ENCODE measurements at places on chromosomes 4 and X. TPM values are rescaled to one million over a fixed set of nuclear protein-coding genes. Genes with fewer than 3 reads are reported as not detected.

GRCh38 chrX:4239650-4240540 lies 526.4 kb upstream of the PRKX start:
- peak; percentile 51 for DNase-seq

GRCh38 chr4:36260731-36261130 lies 16.4 kb upstream of the ARAP2 start:
- DNase-seq: no peak

DNA sequence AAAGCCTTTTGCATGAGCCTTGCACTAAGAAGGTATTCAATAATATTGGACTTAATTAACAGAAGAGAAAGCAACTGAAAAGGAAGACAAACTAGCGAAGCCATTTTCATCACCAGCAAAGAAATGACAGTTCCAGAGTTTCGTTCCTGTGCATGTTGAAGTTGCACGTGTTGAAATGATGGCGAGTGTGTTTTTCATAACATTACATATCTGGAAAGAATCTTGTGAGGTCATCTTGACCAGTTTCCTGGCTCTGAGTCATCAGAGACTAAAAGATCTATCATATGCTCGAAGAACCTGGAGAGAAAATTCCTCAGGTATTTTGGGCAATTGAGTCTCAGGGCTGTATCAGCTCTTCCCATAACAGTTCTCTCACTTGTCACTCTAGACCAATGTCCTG lies 106.2 kb upstream of the MAML3 start:
- DNase-seq: no peak

DNA sequence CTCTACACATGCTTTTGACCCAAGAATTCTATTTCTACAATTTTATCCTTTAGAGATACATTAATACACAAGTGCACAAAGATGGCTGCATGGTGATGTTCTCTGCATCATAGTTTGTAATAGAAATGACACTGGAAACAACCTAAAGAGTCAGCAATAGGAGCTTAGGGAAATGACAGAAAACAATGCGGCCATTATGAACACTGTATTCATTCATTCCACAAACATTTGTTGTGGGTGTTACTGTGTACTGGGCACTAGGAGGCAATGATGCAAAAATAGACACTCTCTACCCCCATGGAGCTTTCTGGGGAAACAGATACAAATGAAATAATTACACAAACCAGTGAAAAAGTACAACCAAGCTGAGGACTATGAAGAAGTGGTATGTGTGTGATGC lies 32.0 kb downstream of the IDS start:
- no peak for DNase-seq

- no peak for DNase-seq
Measured at GRCh38 chrX:129659141-129659540, 4.4 kb upstream of the APLN start.

- no peak for DNase-seq
Measured at GRCh38 chr4:118816538-118817177, 19.3 kb downstream of the SEC24D start.

GRCh38 chr4:76943790-76944189 lies 5.8 kb upstream of the SEPTIN11 start:
- DNase-seq: no peak

DNA sequence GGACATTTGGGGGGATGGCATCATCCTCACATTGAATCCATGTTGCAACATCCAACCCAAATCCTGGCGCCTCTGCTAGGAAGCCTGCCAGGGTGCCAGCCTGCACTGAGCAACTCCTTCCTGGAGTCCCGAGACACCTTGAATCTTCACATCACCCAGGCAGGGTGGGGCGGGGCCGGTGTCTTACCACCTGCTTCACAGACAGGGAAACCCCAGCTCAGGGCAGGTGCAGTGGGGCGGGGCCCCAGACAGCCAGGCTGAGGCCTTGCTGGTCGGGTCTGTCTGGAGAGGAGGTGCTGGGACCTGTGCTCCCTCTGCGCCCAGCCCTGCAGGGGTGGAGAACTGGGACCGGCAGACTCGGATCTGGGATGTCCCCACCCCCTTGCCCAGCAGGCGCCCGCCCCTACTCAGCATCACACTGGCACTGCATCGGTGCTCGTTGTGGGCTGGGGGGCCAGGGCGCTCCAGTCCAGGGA lies 31.5 kb upstream of the HTRA3 start:
- no peak for DNase-seq

- DNase-seq: no peak
Measured at GRCh38 chr4:176298664-176299063, 21.1 kb upstream of the SPCS3 start.

DNA sequence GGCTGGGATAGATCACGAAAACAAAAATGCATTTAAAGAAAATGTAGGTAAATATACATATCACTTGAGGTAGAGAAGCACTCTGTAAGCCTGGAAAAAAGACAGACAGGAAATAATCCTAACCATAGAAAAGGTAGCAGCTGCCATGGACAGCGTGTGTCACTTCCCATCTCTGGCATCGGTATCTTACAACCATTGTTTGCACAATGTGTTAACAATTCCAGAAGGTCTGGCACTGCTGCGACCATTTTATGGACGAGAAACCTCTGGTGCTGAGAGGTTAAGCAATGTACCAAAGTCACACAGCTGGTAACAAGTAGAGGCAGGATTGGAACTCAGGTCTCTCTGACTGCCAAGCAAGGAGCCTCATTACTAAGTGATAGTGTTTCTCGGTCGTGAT lies 1.7 kb upstream of the MTNR1A start:
- no peak for DNase-seq

GRCh38 chr4:14396183-14396582 lies 606.1 kb upstream of the CPEB2 start:
- DNase-seq: no peak

DNA sequence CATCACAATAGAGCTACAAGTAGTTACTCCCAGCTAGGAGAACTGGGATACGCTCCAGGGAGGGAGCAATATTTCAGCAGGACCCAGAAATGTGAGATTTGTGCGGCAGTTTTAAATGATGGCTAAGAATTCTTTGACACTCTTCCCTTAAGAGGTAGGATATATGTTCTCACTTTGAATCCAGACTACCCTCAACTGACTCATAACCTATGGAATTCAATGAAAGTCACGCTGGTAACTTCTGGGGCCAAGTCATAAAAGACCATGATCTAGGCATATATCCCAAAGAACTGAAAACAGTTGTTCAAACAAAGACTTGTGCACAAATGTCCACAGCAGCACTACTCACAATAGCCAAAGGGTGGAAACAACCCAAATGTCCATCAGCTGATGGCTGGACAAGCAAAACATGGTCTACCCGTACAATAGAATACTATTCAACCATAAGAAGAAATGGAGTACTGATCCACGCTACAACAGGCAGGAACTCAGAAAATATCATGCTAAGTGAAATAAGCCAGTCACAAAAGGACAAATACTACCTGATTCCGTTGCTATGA lies 10.5 kb downstream of the CD99L2 start:
- DNase-seq: no peak

GRCh38 chr4:53920116-53920515 lies 144.3 kb downstream of the CHIC2 start:
- no peak for DNase-seq

DNA sequence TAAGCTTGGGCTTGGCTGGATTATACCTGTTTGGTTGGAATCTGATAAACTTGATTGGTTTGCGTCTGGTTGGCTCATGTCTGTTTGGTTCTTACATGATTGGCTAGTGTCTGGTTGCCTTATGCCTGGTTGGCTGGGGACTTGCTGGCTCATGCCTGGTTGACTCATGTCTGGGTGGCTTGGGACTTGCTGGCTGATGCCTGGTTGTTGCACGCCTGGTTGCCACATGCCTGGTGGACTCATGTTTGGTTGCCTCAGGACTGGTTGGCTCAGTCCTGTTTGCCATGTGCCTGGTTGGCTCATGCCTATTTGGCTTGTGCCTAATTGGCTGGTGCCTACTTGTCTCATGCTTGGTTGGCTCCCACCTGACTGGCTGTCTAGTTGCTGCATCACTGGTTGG lies 104.5 kb downstream of the APOOL start:
- no peak for DNase-seq

DNA sequence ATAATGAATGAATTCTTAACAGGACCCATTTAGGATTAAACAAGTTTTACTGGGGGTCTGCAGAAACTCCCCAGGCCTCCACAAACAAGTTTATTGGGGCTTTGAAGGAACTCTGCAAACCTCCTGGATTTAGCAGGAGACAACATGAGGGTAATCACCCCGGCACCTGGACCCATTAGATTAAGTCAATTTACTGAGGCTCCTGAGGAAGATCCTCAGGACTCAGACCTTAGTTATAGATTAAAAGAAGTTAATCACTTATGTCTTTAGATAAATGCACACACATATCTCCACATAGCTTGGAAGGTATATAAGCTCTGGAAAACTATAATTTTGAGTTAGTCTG lies 29.4 kb downstream of the XG start:
- no peak for DNase-seq

- no peak for DNase-seq
Measured at GRCh38 chr4:125382995-125383394, 68.2 kb downstream of the FAT4 start.

GRCh38 chrX:100098660-100099375 lies 311.3 kb downstream of the PCDH19 start:
- no peak for DNase-seq

DNA sequence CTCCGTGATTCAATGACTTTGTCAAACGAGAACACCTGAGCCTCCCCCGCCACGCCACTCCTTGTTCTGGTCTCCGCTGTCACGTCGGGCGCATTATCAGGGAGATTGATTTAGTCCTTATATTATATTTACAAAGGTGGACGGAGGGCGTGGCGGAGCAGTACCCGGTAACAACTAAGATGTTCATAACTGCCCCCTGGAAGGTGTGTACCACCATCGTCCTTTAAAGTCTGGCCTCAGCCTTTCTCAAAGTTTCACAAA lies 284.2 kb downstream of the PACRGL start:
- DNase-seq: no peak

DNA sequence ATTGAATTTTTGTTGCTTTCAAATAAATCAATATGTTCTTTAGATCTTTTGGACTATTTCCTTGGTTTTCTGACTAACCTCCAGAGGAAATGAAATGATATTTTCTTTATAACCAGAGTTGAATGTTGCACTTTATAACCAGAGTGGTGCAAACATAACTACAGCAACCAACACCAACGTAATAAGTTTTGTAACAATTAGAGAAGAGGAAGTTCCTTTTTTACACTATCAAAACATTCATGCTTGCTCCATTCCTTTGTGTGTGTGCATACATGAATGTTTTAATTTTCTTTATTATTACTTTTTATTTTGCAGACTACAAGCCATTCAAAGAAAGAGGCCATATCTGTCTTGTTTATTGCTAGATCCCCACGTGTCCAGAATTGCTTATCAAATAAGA lies 193.0 kb upstream of the PPP3CA start:
- DNase-seq: no peak

GRCh38 chrX:44957848-44958247 lies 84.9 kb downstream of the KDM6A start:
- no peak for DNase-seq

- DNase-seq: no peak
Measured at GRCh38 chr4:95599777-95600400, 51.1 kb upstream of the UNC5C start.

- DNase-seq: no peak
Measured at GRCh38 chr4:41644288-41644914, 104.1 kb downstream of the PHOX2B start.

- DNase-seq: no peak
Measured at GRCh38 chrX:140503238-140503601, 1.6 kb downstream of the SOX3 start.

DNA sequence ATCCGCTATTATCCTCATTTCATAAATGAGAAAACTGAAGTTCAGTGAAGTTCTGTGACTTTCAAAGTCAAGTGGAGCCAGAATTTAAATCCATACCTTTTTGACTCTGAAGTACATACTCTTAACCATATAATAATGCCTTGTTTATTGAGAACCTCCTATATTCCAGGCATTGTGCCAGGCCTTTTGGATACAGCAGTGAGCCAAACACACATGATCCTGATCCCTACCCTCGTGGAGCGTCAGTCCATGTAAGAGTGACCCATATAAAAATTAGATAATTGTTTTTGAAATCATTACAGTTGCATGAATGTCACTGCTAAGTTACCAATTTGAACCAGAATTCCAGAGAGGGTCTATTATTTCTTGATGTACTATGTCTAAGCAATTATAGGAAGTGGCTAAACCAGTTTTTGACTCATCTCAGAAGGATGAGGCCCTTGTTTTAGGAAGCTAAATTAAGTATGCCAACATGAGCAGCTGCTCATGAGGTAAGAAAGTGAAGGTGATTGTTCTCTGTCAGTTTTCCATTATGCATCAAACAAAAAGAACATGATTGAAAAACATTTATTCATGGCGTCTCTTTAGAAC lies 289.5 kb downstream of the GLUD2 start:
- DNase-seq: no peak

- no peak for DNase-seq
Measured at GRCh38 chrX:47112316-47112954, 32.1 kb downstream of the NDUFB11 start.

DNA sequence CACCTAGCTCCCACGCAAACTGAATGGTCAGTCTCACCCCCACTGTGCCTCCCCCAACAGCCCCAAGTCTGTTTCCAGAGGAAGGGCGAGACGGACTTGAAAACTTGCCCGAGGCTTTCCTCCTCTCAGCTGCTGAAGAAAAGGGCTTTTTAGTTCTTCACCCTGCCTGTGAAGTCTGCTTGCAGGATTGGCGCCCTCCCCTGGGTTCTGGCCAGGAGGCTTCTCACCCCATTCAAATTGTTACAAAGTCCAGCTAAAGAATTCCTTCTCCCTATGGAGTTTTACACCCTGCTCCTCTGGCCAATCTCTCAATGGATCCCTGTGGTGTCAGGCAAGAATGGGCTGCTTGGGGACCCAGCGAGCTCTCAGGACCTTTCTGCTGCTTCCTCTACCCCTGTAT lies 241.0 kb downstream of the AFF2 start:
- DNase-seq: no peak

DNA sequence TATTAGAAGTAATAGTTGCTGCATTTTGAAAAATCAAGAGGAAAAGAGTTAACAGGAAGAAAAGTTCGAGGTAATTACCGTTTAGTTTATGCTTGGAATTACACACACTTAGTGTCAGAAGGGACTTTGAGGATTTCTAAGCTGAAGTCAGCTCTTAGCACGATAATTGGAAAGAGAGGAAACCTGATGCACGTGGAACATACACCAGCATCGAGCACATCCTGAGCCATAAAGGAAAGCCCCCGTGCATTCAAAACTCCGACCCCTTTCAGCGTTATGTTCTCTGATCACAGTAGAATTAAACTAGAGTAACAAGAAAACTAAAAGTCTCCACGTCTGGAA lies 400 bp upstream of the PAQR3 start:
- DNase-seq: no peak

Gene SERTM2
- not detected for total RNA-seq

Gene ARMCX6
- total RNA-seq: 42.5 TPM

Gene UGT2B11
- not detected for total RNA-seq

Gene ZNF185
- total RNA-seq: 2.7 TPM

Gene CITED1
- not detected for total RNA-seq

Gene WDR17
- total RNA-seq: 1.1 TPM

Gene CHRDL1
- total RNA-seq: not detected

Gene GPRIN3
- 52.7 TPM for total RNA-seq

Gene GC
- not detected for total RNA-seq

Gene EGF
- total RNA-seq: not detected

Gene REELD1
- total RNA-seq: not detected

Gene MAGEA2B
- total RNA-seq: not detected

Gene ETDA
- total RNA-seq: not detected

Data from naive thymus-derived CD4-positive, alpha-beta T cell (primary cell).